ENCODE measurements at places on chromosomes 6 and 20.
A peak's percentile ranks its signal among the peaks of the same experiment; 100 is the strongest.

DNA sequence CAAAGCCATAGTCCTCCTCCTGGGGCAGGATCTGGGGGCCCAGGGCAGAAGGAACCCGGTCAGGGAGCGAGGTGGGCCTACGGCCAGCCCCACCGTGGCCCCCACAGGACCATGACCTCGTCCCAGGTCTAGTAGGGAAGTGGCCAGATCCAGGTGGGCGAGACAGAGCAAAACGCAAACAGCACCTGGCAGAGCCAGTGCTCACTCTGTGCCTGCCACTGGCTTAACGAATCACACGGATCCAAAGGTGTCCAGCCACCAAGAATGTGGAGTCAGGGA lies 169.7 kb downstream of the PREX1 start:
- DNase-seq, result no peak

DNA sequence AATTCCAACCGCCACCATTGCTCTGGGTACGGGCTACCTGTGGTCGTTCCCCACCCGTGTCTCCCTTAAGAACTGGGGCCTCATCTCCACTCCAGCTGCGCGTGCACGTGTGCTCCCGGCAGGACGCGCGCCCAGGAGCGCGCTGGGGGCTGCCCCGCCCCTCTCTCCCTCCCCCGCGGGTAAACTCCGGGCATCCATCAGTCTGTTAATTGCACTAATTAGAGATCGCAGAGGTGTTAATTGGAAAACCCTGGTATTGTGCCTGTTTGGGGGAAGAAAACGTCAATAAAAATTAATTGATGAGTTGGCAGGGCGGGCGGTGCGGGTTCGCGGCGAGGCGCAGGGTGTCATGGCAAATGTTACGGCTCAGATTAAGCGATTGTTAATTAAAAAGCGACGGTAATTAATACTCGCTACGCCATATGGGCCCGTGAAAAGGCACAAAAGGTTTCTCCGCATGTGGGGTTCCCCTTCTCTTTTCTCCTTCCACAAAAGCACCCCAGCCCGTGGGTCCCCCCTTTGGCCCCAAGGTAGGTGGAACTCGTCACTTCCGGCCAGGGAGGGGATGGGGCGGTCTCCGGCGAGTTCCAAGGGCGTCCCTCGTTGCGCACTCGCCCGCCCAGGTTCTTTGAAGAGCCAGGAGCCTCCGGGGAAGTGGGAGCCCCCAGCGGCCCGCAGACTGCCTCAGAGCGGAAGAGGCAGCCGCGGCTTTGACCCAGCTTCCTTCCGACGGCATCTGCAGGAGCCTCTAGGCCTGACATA lies 14.4 kb downstream of the FOXP4 start:
- DNase-seq, result no peak

GRCh38 chr6:40482532-40482931 lies 104.6 kb downstream of the LRFN2 start:
- DNase-seq, result peak; percentile 6

- DNase-seq, result no peak
Observed at GRCh38 chr6:128801621-128802020, 81.3 kb upstream of the LAMA2 start.

DNA sequence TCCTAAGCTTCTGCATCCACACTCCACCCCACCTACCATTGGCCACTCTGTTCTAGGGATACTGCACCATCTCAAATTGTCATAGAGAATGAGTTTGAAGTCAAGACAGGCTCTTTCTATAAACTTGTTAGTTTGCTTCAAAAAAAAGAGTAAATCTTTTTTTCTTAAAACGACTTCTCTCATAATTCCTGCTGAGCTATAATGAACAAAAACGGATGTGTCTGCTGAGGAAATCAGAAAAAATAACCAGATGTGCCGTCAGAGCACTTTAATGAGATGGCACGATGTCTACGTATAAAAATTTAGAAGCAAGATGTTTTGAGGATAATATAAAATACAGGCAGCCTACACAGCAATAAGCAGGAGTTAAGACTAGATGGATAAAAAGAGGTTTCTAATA lies 24.0 kb upstream of the DDO start:
- DNase-seq, result no peak

Measured in SK-N-DZ (cell line).